Heart left ventricle (tissue), 16 donors: ENCODE measurements at places on chromosomes 13 and 19. TPM values are rescaled to one million over a fixed set of nuclear protein-coding genes. Genes with fewer than 3 reads are reported as not detected.

The ZNF563 gene
- 2.2 TPM for total RNA-seq

The SERPINE3 gene
- total RNA-seq: not detected

The ODAD3 gene
- 0.31 TPM for total RNA-seq

The ACER1 gene
- total RNA-seq: not detected

The URAD gene
- not detected for total RNA-seq

DNA sequence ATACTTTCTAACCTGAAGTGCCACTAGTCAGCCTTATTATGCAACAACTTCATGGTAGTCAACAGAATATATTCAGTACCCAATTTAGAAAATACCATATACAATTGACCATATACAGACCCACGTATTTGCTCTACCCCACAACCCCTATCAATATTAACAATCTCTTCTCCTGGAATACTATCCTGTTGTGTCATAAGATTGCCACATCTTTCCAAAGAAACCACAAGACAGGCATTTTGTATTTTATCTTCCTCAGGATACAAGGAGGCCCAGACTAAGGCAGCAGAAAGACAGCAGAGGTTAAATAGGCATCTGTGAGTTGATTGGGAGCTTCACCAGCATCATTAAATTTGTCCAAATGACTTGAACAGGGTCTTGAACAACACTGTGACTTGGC is 4.5 kb downstream of the SPART start:
- H3K4me3 ChIP-seq: no peak overlapping the region
- no peak for DNase-seq
- H3K4me1 ChIP-seq: peaks cover 6% of the 10 kb centered on the region
- H3K27me3 ChIP-seq: no peaks in the 10 kb centered on the region

DNA sequence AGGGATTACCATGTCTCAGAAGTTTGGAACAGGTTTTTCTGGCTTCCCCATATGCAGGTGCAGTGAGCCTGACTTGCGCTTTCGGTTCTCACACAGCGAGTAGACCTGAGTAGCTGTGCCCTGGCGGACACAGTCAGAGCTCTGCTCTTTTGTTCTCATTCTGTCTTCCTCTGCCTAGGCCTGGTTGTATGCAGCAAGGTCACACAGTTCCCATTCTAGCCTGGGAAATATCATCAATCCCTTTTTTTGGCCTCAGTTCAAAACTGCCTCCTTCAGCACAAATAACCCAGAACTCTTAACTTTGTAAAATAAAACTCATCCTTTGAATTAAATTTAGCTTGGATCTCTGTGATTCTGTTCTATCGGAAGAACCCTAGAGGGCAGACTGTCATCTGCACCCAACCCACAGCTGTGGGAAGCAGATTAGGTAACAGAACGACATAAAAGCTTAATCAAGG is 10.2 kb downstream of the OXGR1 start:
- H3K27ac ChIP-seq: peak overlapping the region; percentile 23
- DNase-seq: no peak
- no peaks in the 10 kb centered on the region for H3K27me3 ChIP-seq
- H3K36me3 ChIP-seq: no peaks in the 10 kb centered on the region

DNA sequence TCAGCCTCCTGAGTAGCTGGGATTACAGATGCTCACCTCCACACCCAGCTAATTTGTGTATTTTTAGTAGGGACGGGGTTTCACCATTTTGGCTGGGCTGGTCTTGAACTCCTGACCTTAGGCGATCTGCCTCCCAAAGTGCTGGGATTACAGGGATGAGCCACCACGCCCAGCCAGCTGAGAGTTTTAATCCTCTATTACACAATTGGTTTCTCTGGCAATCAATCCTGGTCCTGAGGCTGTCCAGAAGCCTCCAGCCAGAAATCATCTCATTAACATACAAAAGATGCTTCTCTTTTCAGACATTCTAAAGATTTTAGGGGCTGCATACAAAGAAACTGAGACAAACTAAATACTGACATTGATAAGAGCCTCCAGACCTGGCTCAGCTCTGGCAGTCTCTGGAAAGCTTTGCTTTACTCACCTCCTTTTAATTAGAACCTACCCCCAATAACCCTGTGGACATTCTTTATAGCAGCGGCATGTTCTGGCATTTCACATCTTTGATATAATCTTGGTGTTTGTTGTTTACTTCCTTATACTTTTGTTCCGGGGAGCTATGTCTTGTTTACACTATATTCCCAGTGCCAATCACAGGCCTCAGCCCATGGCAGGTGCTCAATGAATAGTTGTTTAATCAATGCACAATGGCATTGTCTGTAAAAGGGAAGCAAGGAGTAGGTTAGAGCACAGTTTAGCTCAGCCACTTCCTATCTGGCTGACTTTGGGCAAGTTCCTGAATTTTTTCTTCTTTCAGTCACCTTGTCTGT is 4.1 kb upstream of the ZNF724 start:
- no peaks in the 10 kb centered on the region for H3K4me1 ChIP-seq
- H3K4me3 ChIP-seq: no peak overlapping the region
- peaks cover 8% of the 10 kb centered on the region for H3K36me3 ChIP-seq
- no peaks in the 10 kb centered on the region for H3K27me3 ChIP-seq
- H3K27ac ChIP-seq: no peak overlapping the region

DNA sequence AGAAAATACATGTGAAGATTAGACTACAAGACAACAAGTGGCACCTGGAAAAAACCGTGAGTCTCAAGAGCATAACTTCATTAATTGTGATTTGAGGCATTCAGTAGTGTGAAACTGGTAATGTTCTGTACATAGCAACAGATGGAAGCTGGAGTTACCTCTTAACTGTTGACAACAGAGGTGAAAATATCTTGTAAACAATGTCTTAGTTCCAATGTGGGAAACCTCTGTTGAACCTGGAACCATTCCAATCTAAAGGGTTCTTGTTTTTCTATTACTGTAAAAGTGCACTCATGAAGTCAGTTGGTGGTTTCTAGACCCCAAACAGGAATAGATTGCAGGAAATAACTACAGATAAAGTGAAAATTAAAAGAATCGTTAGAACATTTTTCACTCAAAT is 728.4 kb downstream of the SLITRK1 start:
- H3K27me3 ChIP-seq: no peaks in the 10 kb centered on the region
- H3K4me1 ChIP-seq: no peaks in the 10 kb centered on the region
- H3K27ac ChIP-seq: no peak overlapping the region
- no peaks in the 10 kb centered on the region for H3K36me3 ChIP-seq

DNA sequence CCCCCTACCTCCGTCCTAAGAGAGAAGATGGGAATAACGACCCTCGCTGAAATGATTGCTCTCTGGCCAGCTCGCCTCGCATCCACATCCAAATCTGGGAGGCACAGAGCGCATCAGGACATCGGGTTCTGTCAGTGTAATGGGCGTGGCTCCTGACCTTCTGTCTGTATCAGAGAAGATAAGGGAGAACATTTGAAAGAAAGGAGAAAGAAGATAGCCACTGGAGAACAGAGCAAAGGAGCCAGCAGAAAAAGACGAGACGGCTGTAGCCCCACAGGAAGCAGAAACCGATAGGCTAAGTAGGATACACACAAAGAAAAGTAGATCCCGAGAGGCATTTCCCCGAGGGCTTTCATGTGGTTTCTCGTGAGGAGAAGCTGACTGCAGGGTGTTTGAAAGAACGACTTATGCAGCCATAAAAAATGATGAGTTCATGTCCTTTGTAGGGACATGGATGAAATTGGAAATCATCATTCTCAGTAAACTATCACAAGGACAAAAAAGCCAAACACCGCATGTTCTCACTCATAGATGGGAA is 14.0 kb upstream of the GJB2 start:
- peaks cover 13% of the 10 kb centered on the region for H3K27me3 ChIP-seq
- no peak for DNase-seq
- no peaks in the 10 kb centered on the region for H3K36me3 ChIP-seq

GRCh38 chr19:8811315-8812172 is 20.6 kb downstream of the ZNF558 start:
- H3K27ac ChIP-seq: no peak overlapping the region
- H3K27me3 ChIP-seq: no peaks in the 10 kb centered on the region
- peaks cover 75% of the 10 kb centered on the region for H3K36me3 ChIP-seq
- no peak for DNase-seq
- H3K4me3 ChIP-seq: no peak overlapping the region

DNA sequence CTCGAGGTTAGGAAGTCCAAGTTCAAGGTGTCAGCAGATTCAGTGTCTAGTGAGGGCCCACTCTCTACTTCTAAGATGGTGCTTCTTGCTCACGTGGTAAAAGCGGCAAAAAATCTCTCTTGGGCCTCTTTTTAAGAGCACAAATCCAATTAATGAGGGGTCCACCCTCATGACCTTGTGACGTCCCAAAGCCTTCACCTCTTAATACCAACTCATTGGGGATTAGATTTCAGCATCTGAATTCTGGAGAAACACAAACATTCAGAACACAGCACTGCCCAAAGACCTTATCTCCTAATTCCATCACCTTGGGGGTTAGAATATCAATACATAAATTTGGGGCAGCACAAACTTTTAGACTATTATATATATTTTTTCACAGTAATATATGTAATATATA is 146.4 kb upstream of the GPC6 start:
- H3K27ac ChIP-seq: no peak overlapping the region
- no peak overlapping the region for H3K4me3 ChIP-seq
- no peaks in the 10 kb centered on the region for H3K27me3 ChIP-seq
- no peak for DNase-seq
- H3K4me1 ChIP-seq: no peaks in the 10 kb centered on the region

DNA sequence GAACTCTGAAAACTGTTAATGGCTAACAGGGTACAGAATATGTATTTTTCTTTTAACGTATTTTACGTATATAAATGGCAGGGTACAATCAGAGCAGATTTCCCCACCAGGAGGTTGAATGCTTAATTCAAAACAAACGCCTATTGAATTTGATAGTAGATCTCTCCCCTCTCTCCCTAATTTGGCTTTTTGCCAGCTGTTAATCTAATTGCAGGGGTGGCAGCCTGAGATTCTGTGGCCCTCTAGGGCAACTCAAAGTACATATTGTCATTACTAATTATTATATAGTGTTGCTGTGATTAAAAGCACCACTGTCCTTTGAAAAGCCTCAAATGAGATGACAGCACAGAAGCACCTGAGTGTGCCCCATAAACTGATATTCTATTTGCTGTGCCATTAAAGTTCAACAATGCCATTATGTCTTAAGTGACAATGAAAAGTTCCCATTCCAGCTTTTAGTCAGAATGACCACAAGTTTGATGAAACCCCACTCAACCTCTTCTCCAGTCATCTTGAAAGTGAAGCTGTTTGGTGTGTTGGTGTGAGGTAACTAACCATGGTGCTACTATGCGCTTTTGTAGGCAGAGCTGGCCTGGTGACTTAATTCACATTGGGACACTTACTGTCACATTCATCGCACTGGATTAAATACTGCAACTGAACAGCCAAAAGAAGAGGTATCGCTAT is 351.4 kb downstream of the KCNRG start:
- H3K36me3 ChIP-seq: no peaks in the 10 kb centered on the region
- no peak overlapping the region for H3K4me3 ChIP-seq
- no peak overlapping the region for H3K27ac ChIP-seq
- H3K27me3 ChIP-seq: no peaks in the 10 kb centered on the region
- H3K4me1 ChIP-seq: no peaks in the 10 kb centered on the region
- DNase-seq: no peak

GRCh38 chr13:60000081-60000480 is 163.6 kb downstream of the DIAPH3 start:
- no peaks in the 10 kb centered on the region for H3K36me3 ChIP-seq
- DNase-seq: no peak
- H3K27me3 ChIP-seq: no peaks in the 10 kb centered on the region
- H3K4me1 ChIP-seq: no peaks in the 10 kb centered on the region
- no peak overlapping the region for H3K27ac ChIP-seq
- H3K4me3 ChIP-seq: no peak overlapping the region

DNA sequence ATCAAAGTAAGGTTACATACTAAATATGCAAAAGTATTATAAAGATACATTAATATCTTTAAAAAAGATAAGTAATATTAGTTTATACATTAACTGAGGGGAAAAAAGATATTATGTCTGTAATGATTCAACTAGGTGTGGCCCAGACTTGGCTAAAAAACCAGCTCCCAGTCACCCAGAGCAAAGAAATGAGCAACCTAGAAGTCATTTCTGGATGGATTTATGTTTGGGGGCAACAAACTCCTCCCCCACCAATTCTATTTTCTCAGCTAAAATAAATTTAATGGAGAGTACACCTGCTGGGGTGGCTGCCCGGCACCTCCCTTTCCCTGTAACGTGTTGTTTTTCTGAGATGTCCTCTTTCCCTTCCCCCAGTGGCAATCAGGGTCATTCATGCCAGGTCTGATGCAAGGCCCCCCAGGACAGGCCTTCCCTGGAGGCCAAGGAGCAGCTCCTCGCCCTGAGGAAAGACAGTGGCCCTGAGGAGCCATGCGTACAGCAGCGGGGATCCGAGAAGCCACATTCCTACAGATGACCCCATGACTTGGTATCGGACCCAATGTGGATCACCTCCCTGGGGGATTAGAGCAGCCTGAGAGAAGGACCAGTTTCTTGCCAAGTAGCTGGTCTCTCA is 78.6 kb upstream of the DOCK9 start:
- H3K4me1 ChIP-seq: no peaks in the 10 kb centered on the region
- peak overlapping the region; percentile 51 for H3K27ac ChIP-seq
- DNase-seq: no peak
- H3K36me3 ChIP-seq: no peaks in the 10 kb centered on the region
- H3K27me3 ChIP-seq: no peaks in the 10 kb centered on the region

GRCh38 chr19:49113762-49114629 is at the start of gene LIN7B:
LIN7B (plus strand) TSS chr19:49114370; CDS start chr19:49114405, 35 bp downstream.
- H3K4me3 ChIP-seq: peak within 1 kb of the TSS; percentile 76
- H3K4me1 ChIP-seq: peaks cover 38% of the 10 kb centered on the region
- H3K36me3 ChIP-seq: peaks cover 8% of the 10 kb centered on the region
- peak within 1 kb of the TSS; percentile 87 for H3K27ac ChIP-seq
- no peaks in the 10 kb centered on the region for H3K27me3 ChIP-seq
- DNase-seq: peak; percentile 70

DNA sequence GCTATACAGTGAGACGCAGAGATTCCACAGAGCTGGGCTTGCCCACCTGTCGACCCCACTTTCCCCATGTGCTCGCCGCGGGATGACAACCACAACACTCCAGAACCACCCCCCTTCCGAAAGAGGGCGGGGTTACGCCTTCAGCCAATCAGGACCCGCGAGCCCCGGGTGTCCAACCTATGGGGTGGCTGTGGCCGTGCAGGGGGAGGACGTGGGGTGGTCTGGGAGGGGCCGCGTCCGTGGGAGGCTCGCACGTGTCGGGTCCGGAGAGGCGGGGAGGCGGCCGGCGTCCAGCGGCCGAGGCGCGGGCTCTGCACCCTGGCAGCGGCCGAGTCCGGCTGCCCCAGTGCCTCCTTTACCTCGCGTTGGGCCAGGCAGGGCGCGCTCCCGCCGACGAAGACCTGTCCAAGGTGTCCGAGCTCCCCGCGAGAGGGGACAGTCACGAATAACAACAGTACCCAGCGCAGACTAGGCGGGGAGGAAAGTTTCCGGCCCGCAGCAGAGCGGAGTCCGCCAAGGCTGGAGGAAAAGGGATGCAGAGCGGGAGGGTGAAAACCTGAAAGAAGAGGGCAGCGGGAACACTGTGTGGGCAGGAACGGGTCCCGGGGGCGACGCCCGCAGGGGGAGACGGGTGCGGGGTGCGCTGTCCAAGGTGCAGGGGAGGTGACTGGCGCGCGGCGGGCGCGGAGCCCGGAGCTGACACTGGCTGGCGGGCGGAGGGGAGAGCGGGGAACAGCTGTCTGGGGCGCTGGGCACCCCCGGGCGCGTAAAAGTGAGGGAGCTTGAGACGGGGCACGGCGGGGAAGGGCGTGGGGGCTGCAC is 911 bp downstream of the ENOX1 start:
- peak; percentile 89 for DNase-seq
- H3K27ac ChIP-seq: peak overlapping the region; percentile 83
- H3K4me1 ChIP-seq: peaks cover 21% of the 10 kb centered on the region
